ENCODE measurements at places on chromosomes 4 and X.

DNA sequence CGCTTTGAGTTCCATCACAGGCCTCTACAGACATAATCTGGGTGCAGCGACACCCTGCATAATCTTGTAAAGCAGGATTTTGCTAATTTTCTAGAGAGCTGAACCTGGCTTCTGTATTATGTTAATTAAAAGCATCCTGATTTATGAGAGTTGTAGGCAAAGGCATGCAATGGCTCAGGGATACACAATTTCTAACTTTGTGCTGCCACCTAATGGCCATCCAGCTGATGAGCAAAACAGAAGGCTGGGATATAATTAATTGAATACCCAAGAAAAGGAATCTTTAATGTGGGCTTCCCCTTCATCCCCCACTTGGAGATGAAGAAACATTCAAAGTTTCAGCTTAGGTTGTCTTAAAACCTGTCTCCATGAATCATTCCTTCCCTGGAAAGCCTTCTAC, 78.1 kb downstream of the BMP15 start:
- DNase-seq: no peak

GRCh38 chr4:8164687-8165086, 6.1 kb upstream of the ABLIM2 start:
- DNase-seq: no peak

- no peak for DNase-seq
Measured at GRCh38 chr4:176676901-176677300, 115.8 kb downstream of the VEGFC start.

DNA sequence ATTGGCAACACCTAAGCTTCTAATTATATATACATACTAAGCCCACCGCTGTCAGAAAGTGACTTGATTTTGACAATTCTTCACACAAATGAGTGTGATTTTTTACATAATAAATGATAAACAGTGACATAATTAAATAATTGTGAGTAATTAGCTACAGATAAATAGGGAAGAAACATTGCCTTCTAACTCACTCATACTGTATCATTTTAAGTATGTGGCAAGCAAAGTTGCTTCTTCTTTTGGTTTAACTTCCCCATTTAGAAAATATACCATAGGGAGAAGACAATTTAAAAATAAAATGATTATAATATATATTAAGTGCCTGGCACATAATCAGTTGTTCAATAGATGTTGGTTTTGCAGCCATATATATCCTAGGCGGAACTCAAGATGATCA, 644.2 kb downstream of the FSTL5 start:
- no peak for DNase-seq

- DNase-seq: no peak
Measured at GRCh38 chr4:104615496-104615895, 120.8 kb upstream of the CXXC4 start.

DNA sequence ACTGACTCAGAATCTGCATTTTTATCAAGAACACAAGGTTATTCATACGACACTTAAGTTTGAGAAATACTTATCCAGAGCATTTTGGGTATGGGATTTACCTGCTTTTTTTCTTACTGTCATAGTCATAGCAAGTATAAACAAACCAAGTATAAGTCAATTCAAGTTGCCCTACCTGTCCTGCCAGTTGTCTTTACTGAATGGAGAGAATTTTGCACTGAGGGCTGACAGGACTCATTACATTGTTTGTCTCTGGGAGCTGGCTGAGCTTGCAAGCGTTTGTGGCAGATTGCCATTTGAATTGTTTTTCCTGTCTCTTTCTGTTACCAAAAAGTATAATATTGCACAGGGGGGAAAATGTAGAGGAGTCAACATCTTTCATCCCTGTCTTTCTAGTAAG, 278.9 kb upstream of the MAGEC2 start:
- DNase-seq: no peak

DNA sequence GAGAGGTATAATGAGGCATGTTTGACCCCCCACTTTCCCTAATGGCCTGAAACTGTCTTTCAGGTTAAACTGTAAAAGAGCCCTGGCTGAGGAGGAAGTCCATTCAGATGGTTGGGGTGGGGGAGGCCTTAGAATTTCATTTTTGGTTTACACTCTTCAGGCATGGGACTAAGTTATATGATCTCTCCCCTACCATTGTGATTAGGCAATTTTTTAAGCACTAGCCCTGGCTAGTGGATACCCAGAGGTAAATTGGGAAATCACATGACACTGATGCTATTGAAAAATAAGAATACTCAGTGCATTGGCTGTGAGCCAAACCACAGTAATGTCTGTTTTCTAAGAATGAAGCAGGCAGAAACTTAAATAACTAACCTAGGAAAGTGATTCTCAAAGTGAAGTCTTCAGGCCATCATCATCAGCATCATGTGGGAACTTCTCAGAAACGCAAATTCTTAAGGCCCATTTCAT, 149.7 kb downstream of the RRAGB start:
- DNase-seq: no peak

- DNase-seq: no peak
Measured at GRCh38 chrX:40177117-40177430, 79.3 kb upstream of the BCOR start.
